ENCODE measurements at places on chromosomes 7 and 10.

DNA sequence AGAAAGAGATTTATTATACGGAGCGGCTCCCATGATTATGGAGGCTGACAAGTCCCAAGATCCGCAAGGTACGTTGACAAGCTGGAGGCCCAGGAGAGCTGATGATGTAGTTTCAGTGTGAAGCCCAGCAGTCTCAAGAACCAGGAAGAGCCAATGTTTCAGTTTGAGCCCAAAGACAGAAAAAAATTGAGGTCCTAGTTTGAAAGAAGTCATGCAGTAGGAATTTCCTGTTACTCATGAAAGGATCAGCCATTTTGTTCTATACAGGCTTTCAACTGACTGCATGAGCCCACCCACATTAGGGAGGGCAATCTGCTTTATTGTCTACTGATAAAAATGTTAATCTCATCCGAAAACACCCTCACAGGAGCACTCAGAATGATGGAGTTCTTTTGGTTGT, 51.5 kb downstream of the CCDC71L start:
- DNase-seq = no peak

DNA sequence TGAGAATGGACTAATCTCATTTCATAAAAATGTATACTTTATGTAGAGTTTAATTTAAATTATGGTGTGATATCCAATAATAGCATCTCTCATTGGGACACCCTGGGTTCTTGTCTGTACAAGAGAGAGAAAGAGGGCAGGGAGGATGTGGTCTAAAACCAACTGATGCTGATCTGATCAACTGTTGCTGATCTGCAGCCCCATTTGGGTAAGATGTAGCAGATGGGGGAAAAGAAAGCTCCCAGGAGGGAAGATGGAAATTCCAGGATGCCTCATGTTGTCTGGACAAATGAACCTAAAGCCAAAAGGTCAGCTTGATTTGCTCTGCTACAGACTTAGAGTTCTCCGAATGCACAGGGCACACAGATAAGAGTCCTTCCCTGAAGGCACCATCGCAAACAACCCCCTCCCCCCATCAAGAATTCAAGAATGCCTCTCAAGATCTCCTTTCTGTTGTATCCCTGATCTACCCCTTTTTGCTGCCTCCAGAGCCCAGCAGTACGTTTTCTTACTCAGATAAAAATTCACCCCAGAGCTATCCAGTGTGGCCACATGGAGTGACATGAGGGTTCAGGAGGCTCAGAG, 171.4 kb upstream of the INHBA start:
- no peak for DNase-seq

DNA sequence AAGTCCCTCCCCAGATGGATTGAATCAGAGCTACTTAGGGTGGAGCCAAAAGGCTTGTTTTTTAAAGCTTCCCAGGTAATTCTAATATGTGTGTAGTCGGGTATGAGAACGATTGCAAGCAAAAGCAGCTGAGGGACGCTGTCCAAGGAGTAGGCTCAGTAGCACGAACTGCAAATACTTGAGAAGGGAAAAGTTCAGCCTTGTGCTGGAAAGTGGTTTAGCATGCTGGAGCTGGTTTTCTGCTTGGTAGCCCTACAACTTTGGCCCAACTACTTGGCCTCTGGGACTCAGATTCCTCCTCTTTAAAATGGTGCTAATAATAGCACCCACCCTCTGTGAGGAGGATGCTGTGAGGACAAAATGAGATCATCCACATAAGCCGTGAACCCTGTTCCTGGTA, 76.2 kb downstream of the AHR start:
- no peak for DNase-seq

- peak; percentile 62 for DNase-seq
Observed at GRCh38 chr7:95045236-95045923, 138.0 kb downstream of the PPP1R9A start.

All from testis (tissue), 5 donors.